ACHN (cell line): ENCODE measurements at places on chromosomes 12 and 14.

DNA sequence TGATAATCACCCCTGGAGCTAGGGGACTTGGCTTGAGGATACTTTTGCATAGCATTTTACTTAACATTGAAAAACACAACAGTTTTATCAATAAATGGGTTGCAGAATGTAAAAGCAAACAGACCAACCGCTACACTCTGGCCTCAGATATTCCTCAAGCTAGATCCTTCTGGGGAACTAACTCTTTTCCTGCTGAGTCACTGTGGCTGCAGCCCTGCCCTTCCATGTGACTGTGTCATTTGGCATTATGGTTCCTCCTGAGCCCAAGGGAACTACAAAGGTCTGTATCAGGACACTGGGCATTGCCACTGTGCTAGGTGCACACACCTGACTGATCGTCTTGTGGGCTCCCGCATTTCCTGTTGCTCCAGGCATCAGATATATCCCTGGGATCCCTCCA is 56.6 kb downstream of the TTC9 start:
- peak; percentile 14 for DNase-seq

DNA sequence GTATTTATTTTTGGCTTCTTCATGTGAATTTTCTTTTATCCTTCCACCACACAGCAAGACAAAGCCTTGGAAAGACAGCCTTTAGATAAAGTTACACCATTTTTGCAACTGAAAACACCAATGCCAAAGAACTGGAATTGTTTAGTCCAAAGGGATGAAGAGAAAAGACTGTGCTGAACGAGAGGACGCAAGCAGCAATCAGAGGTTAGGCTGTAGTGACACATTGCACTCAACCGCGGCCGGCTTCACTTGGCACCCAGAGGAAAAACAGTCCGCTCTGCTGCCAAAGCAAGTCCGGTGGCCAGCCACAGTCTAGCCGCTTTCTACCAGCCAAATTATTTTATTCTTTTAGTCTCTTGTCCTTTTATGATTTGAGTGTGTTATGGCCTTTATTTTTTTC is 49.1 kb upstream of the KCNJ8 start:
- DNase-seq, result peak; percentile 86

GRCh38 chr12:70246580-70246979 is 3.3 kb downstream of the CNOT2 start:
- no peak for DNase-seq

DNA sequence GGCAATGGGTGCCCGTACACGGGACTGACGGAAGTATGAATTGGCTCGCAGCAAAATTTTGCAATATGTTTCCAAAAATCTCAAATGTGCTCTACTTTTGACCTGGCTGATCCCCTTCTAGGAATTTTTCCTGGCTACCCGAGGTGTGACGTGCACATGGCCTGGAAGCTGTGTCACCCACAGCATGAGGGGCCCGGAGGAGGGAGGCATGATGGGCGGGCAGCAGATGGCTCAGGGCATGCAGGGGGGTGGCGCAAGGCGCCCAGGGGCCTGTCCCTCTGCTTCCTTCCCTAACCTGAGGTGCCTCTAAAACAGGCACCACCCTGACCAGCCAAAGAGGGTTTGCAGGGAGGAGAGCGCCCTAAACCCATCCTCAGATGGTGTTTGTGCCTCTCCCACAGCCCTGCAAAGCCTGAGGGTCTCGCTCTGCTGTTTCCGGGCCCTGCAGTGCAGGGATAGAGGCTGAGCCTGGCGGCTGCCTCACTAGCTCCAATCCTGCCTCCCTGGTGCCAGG is 6.7 kb downstream of the GPR132 start:
- DNase-seq, result no peak

DNA sequence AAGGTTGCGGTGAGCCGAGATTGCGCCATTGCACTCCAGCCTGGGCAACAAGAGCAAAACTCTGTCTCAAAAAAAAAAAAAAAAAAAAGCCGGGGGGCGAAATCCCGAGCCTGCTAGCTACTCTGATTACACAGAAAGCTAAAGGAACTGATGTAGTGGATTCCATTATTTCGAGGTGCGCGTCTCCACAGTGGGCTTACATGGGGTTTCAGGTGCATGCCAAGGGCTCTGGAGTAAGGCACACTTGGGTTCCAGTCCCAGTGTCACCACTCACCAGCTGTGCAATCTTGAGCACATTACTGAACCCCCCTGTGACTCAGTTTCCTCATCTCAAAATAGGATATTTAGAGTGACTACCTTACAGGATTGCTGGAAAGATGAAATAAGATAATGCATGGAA is 1.7 kb upstream of the RAB15 start:
- no peak for DNase-seq

GRCh38 chr14:53054457-53054856 is 98.7 kb downstream of the DDHD1 start:
- DNase-seq, result no peak

DNA sequence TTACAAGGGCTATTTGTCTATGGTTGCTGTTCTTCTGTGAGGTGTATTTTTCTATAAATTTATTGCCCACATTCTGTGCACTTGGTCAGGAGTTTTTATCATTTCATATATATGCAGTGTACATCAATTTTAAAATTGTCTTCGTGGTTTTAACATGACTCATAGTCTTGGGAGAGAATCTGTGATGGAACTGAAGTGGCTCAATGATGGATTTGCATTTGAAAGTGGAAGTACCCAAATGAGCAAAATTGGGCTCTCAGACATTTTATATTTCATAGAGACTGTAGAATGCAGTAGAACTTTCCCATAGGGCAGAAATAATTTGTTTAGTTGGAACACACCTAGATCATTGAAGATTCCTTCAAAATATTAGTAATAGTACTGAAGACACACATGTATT is 1.9 kb upstream of the SCFD1 start:
- peak; percentile 64 for DNase-seq

- no peak for DNase-seq
Measured at GRCh38 chr14:23040100-23040499, 1.9 kb upstream of the PSMB11 start.

GRCh38 chr14:23514644-23514957 is 37.0 kb downstream of the ZFHX2 start:
- no peak for DNase-seq

DNA sequence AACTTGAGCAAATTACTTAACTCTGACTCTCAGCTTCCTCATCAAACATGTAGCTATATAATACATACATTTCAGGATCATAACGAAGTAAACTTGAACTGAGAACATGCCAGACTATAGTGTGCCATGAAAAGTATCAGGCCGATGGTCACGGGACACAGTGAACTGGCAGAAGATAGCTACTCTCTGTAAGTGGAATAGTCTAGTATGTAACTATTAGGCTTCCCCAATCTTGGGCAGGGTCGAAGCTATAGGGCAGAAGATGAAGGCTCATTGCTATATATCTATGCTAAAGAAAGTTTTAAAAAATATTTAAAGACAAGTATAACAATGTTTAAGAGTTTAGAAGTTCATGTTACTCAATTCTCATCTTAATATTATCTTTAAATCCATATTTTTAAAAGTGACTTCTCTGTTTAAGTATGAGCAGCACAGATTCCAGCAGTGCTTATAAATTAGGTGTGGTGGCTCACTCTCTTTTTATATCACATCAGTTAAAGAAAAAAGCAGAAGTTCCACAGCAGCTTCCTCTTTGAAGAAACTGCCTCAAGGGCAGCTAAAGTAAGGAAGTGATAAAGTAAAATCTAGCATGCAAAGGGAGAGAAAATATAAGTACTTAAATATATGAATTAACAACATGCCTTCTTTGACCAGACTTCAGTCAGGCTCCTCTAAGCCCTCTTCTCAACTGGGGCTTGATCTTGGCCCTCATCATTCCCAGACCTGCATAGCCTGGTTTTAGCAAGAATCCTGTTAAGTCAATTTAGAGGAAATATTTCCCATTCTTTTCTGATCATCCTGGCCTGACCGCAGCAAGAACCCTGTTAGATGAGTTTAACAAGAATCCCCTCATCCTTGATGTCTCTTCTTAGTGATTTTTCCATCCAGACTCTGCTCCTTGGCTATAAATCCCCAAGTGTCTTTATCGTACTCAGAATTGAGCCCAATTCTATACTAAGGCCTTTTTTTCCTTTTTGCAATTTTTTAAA is 8.4 kb upstream of the GLIPR1 start:
- DNase-seq, result no peak

GRCh38 chr12:2376908-2377657 is 324.3 kb downstream of the CACNA1C start:
- no peak for DNase-seq

- DNase-seq, result no peak
Measured at GRCh38 chr14:57435923-57436322, 45.5 kb downstream of the NAA30 start.

DNA sequence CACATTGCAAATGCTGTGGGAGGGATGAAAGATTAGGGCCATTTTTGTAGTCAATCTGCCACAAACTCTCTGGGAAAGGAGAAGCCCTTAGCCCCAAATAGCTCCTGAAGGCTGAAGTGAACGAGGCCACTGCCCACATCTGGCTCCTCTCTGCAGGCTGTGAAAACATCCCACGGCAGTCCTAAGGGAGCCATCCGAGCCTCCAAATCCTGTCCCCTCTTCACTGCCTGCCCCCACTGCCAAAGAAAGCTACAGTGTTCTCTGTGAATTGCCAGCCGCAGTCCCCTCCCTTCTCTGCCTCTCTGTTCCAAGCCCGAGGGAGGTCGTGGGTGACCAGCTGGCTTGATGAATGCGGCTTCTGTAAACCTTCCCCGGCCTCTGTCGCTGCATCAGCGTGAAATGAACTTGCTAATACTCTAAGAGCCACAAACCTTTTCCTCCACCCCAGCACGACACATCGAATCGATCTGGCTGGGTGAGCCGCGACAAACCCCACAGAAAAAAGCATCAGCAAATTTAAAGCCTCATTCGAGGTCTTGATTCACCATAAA is 180.7 kb upstream of the NRXN3 start:
- DNase-seq, result no peak

DNA sequence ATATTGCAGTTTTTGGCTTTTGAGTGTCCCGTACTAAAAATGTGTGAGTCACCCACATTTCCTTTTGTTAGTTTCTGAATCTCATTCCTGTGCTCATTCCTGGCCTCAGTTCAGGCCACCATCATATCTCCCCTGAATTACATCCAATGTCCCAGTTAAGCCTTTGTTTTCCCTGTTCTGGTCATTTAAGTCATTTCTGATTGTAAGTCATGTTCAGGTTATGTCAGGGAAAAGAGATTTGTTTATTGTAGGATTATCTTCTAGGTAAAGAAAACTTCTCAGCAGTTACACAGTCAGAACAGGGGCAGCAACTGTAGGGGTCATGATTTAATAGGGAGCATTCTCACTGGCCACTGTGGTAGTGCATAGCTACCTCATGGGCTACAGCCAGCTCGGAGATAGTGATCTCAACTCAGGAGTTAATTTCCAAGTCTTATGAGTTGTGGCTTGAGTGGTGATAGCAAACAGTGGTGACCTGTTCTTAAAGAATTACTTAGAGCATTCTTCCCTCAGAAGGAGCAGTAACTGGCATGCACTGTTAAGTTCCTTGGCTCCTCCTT is 6.7 kb downstream of the DDX47 start:
- peak; percentile 99 for DNase-seq

DNA sequence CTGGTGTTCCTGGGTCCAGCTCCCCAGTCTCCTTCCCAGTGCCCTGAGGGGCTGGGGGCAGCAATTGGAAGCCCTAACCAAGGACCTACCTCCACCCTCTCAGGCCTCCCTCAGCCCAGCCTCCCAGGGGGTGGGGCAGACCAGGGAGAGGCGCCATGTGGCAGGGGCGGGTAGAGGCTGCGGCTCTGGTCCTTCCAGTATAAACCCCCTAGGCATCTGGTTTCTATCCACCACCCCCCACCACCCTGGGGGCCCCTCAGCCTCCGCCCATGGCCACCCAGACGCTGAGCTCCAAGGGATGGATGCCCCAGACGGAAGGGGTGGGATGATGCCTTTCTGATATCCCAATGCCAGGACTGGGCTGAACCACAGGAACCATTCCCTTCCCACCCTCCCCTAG is 2.8 kb upstream of the SP7 start:
- DNase-seq, result no peak

DNA sequence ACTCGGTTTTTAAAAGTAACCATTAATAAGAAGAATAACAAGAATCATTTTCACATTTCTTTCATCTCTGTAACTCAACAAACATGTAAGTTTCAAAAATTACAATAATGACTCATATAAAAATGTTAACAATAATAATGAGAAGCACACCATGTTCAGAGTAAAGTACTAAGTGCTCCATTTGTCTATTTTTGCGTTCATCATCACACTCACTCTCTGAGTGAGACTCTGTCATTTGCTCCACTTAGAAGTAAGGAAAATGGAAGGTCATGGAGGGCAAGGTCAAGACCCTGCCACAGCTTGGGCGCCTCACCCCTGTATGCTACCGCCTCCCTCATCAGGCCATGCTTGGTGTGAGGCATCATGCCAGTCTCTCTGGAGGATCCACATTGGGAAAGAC is 129.9 kb downstream of the TMEM30B start:
- no peak for DNase-seq

DNA sequence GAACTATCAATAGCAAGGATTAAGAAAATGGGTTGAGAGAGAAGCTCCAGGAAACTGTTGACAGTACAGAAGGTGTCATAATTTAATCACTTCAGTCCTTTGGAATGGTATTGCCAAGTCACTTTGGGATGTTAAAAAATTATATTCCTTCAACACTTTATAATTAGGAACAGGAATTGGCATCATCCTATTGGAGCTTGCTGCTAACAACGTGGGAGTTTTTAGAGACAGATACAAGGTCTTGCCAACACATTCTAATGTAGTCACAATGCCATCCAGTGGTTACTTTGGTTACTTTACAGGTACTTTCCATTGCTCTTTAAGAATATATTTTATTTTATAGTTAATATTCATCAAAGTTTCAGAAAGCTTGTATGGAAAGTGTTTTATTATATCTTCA is 310.1 kb downstream of the SYT1 start:
- peak; percentile 59 for DNase-seq

- DNase-seq, result peak; percentile 83
Measured at GRCh38 chr12:122123051-122123760, 44.6 kb downstream of the MLXIP start.

- DNase-seq, result no peak
Measured at GRCh38 chr12:123929946-123930583, 42.6 kb downstream of the CCDC92 start.

DNA sequence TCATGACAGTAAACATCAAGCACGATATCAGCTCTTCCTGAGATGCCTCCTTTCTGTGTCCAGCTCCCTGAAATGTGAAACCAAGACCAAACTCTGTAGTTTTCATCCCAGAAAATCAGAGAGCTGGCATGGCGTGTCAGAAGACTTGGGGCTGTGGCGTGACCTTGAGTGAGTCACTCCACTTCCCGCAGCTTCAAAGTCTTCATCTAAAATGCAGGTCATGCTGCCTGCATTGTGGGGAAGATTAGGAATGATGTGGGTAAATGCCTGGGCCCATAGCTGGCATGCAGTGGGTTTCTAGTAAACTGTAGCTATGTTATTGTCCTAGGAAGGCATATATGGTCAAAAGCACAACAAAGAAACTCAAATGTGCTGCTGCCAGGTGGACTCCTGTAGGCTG is 28.8 kb downstream of the OAS2 start:
- DNase-seq, result peak; percentile 93

GRCh38 chr14:82094829-82095345 is 561.2 kb upstream of the SEL1L start:
- DNase-seq, result no peak

GRCh38 chr12:90899456-90900182 is 55.4 kb downstream of the CCER1 start:
- no peak for DNase-seq
